Activated naive CD8-positive, alpha-beta T cell treated with anti-CD3 and anti-CD28 coated beads for 36 hours (primary cell): ENCODE measurements at places on chromosomes 1 and 21. TPM values are rescaled to one million over a fixed set of nuclear protein-coding genes. Genes with fewer than 3 reads are reported as not detected.
A peak's percentile ranks its signal among the peaks of the same experiment; 100 is the strongest.

The CXADR gene
- 0.92 TPM for total RNA-seq

The GREM2 gene
- not detected for total RNA-seq

The MX2 gene
- 31.3 TPM for total RNA-seq

The BNIPL gene
- total RNA-seq: 0.54 TPM

The SERINC2 gene
- total RNA-seq: 0.16 TPM

The SH2D5 gene
- 2.8 TPM for total RNA-seq

The LEFTY2 gene
- not detected for total RNA-seq

DNA sequence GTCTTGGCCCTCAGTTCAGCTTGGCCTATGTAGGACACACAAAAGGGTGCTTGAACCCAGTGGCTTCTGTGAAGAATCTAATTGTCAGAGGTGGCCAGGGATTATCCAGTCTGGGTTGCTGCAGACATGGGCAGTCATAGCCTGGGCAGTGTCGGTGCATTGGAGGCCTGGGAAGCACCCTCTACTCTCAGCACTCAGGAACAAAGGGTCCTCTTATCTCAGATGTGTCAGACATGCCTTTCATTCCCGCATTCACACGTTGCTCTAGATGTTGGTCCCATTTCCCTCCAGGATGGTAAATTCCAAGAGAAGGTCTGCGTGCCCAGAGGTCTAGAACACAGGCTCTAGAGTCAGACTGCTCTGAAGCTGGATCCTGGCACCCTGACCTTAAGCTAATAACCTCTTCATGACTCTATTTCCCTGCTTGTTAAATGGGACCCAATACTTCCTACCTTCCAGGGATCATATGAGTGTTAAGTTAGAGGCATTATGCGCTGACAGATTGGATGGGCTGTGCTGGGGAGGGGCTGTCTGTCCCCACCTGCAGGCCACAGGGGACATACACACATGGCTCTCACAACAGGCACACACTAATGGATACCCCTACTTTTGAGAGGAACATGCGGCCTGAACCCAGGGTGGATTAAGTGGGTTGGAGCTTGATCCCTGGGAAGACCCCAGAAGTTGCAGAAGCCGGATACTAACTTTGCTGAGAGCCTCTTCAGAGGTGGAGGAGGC, 16.5 kb upstream of the EDN2 start:
- no peak overlapping the region for H3K27ac ChIP-seq
- DNase-seq: no peak
- no peak overlapping the region for H3K4me3 ChIP-seq
- peaks cover 9% of the 10 kb centered on the region for H3K4me1 ChIP-seq
- peaks cover 10% of the 10 kb centered on the region for H3K27me3 ChIP-seq
- no peaks in the 10 kb centered on the region for H3K36me3 ChIP-seq

DNA sequence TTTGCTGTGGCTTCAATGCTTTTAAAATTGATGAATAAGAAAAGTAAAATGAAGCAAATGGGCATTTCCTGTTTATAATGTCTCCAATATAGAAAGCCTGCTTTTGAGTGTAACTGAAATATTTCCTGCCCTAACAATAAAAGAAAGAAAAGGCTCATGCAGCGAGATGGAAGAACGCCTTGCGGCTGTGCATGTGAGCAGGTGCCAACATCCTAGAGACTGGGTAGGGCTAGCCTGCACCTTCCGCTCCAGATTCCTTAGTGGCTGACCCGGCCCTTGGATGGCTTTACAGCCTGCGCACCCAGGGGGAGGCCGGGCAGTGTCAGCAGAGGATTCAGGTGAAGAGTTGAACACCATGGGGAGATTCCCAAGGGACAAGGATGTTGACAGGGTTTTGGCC, 21.8 kb downstream of the CNIH3 start:
- no peak for DNase-seq
- no peak overlapping the region for H3K4me3 ChIP-seq
- no peak overlapping the region for H3K27ac ChIP-seq
- H3K4me1 ChIP-seq: peaks cover 6% of the 10 kb centered on the region

- DNase-seq: no peak
- no peak overlapping the region for H3K4me3 ChIP-seq
- H3K4me1 ChIP-seq: no peaks in the 10 kb centered on the region
- H3K36me3 ChIP-seq: no peaks in the 10 kb centered on the region
- H3K27ac ChIP-seq: no peak overlapping the region
These were observed 84.9 kb downstream of the SLC16A1 start for GRCh38 chr1:112870887-112871646.

DNA sequence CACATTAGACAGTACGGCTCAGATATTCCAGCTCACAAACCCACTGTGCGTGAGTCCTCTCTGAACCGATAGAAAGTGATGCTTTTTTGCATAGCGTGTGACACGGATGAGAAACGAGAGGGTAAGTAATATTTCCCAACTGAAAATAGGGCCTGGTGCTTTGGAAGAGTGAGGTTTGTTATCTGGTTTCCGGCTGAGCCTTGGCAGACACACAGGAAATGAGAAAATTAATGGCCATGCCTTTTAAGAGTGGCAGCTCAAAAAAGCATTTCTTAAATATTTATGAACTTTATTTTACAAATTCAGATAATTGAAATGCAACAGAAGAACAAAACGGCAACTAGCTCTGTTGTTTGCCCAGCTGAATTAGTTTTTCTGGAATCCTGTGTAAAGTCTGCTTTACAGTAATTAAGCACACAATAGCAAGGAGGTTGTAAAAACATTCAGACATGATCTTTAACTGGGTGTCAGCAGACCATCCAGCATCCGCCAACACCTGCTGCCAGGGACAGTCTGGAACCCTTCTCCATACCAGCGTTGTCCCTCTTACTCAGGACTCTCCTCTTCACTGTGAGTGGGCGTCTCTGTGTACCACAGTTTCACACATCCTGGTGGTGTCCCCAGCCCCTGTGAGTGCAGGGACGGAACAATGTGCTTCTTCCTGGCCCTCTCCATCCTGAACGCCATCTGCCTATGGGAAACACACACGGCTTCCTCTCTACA, 155.4 kb downstream of the PGBD5 start:
- no peaks in the 10 kb centered on the region for H3K27me3 ChIP-seq
- peak overlapping the region; percentile 90 for H3K27ac ChIP-seq
- peak; percentile 39 for DNase-seq
- peak overlapping the region; percentile 55 for H3K4me3 ChIP-seq

- H3K4me1 ChIP-seq: peaks cover 10% of the 10 kb centered on the region
- peak overlapping the region; percentile 8 for H3K4me3 ChIP-seq
- H3K36me3 ChIP-seq: no peaks in the 10 kb centered on the region
- peaks cover 4% of the 10 kb centered on the region for H3K27me3 ChIP-seq
- H3K27ac ChIP-seq: peak overlapping the region; percentile 57
These were observed 18.0 kb downstream of the BMP8A start for GRCh38 chr1:39509360-39510009.

DNA sequence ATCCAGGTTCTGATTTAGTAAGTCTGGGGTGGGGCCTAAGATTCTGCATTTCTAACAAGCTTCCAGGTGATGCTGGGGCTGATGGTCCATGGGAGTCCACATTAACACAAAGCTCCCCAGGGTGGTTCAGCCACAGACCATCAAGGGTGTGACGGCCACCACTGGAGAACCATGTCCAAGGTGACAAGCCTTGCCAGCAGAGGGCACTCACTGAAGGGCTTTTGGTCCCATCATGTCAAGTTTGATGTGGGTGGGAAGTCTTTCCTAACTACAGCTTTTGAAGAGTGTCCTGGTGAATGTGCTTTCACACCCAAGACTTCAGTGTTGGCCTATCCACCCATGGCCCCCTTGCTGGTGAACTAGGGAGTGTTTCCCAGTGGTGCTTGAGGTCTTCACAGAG, 67.1 kb downstream of the UBE2T start:
- H3K36me3 ChIP-seq: no peaks in the 10 kb centered on the region
- DNase-seq: peak; percentile 35
- no peak overlapping the region for H3K4me3 ChIP-seq
- no peak overlapping the region for H3K27ac ChIP-seq
- H3K27me3 ChIP-seq: peaks cover 3% of the 10 kb centered on the region

- H3K4me1 ChIP-seq: no peaks in the 10 kb centered on the region
- H3K27me3 ChIP-seq: peaks cover 7% of the 10 kb centered on the region
- no peak for DNase-seq
- peaks cover 4% of the 10 kb centered on the region for H3K36me3 ChIP-seq
These were observed 68.3 kb upstream of the RC3H1 start for GRCh38 chr1:174090471-174090870.

- H3K27me3 ChIP-seq: no peaks in the 10 kb centered on the region
- no peaks in the 10 kb centered on the region for H3K4me1 ChIP-seq
- no peak overlapping the region for H3K27ac ChIP-seq
- H3K36me3 ChIP-seq: no peaks in the 10 kb centered on the region
- no peak for DNase-seq
- H3K4me3 ChIP-seq: no peak overlapping the region
These were observed 31.3 kb downstream of the VTCN1 start for GRCh38 chr1:117179471-117179870.

- H3K36me3 ChIP-seq: no peaks in the 10 kb centered on the region
- H3K4me3 ChIP-seq: no peak overlapping the region
- no peak for DNase-seq
- H3K27me3 ChIP-seq: no peaks in the 10 kb centered on the region
- no peak overlapping the region for H3K27ac ChIP-seq
- H3K4me1 ChIP-seq: no peaks in the 10 kb centered on the region
These were observed 31.0 kb upstream of the TGFBR3 start for GRCh38 chr1:91916811-91917460.

DNA sequence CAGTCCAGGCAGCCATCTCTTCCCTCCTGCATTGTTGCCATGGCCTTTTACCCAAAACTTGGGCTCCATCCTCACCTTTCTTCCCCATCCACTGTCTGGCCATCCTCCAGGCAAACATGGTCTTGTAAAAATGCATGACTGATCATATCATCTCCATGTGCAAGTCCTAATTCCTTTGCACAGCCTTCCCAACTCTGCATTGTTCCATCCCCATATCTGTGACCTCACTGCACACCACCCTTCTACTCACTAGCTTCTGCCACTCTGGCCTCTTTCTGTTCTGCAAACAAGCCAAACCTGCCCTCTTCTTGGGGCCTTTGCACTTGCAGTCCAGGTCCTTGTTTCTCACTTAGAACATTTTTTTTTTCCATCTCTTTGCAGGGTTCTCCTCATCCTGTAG, 230.1 kb upstream of the GJB5 start:
- no peaks in the 10 kb centered on the region for H3K4me1 ChIP-seq
- H3K36me3 ChIP-seq: no peaks in the 10 kb centered on the region
- no peak overlapping the region for H3K4me3 ChIP-seq
- H3K27ac ChIP-seq: no peak overlapping the region

- no peaks in the 10 kb centered on the region for H3K36me3 ChIP-seq
- no peak for DNase-seq
- H3K4me3 ChIP-seq: no peak overlapping the region
- H3K27me3 ChIP-seq: peaks cover 5% of the 10 kb centered on the region
- no peaks in the 10 kb centered on the region for H3K4me1 ChIP-seq
These were observed 368.5 kb downstream of the RPS6KC1 start for GRCh38 chr1:213419401-213420030.

DNA sequence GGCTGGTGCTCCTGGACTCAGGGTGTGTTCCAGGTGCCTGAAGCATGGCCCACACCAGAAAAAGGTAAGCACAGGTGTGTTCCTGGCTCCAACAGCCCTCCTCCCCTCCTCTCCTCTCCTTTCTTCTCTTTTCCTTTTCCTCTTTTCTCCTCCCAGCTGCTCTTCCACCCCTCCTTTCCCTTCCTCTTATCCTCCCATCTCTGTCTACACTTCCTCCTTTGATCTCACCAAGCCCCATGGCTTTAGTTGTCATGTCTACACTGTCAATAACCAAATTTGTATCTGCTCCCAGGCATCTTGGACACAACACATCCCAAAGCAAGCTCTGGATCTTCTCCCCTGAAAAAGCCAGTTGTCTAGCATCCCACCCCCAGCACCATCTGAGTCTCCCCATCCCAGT, 56.7 kb upstream of the LAPTM5 start:
- peaks cover 2% of the 10 kb centered on the region for H3K4me1 ChIP-seq
- no peaks in the 10 kb centered on the region for H3K36me3 ChIP-seq
- DNase-seq: no peak
- peaks cover 31% of the 10 kb centered on the region for H3K27me3 ChIP-seq
- H3K27ac ChIP-seq: no peak overlapping the region

DNA sequence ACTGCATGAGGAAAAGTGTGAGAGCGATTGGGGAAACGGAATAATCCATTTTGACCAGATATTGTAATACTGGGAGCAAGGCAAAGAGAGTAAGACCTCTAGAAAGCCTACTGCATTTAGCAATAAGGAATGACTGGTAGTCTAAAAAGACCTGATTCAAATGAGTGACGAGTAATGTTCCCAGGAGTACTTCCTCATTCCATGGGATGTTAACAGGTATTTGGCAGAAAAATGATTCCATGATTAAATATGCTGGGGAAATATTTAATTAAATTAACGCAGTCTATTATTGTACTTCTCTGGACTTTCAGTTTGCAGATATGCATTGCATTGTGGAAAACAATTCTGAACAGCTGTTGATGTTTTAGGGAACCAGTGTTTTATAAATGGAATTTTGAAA, 105.5 kb downstream of the RPE65 start:
- no peak for DNase-seq
- peaks cover 11% of the 10 kb centered on the region for H3K27me3 ChIP-seq
- no peaks in the 10 kb centered on the region for H3K4me1 ChIP-seq
- no peaks in the 10 kb centered on the region for H3K36me3 ChIP-seq
- no peak overlapping the region for H3K4me3 ChIP-seq
- H3K27ac ChIP-seq: no peak overlapping the region

DNA sequence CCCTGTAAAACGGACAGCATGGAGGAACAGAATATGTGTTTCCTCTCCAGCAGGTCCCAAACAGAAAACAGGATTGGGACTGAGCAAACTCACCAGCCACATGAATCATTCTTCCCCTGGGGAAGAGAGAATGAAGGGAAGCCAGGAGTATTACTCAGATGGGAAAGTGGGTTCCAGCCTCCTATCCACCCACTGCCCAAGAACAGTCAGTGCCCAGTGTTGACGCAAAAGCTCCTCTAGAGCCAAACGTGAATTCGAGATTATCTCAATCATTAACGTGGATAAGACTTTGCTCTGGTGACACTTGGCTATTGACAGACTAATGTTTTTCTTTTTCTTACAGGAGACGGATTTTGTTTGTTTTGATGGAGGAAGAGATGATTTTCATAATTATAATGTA, 9.3 kb downstream of the MIA3 start:
- DNase-seq: no peak
- H3K4me3 ChIP-seq: no peak overlapping the region
- peaks cover 15% of the 10 kb centered on the region for H3K36me3 ChIP-seq
- H3K27ac ChIP-seq: no peak overlapping the region

GRCh38 chr21:42479582-42479981, 16.4 kb downstream of the RSPH1 start:
- H3K4me3 ChIP-seq: no peak overlapping the region
- no peaks in the 10 kb centered on the region for H3K27me3 ChIP-seq
- no peak for DNase-seq
- H3K27ac ChIP-seq: no peak overlapping the region

DNA sequence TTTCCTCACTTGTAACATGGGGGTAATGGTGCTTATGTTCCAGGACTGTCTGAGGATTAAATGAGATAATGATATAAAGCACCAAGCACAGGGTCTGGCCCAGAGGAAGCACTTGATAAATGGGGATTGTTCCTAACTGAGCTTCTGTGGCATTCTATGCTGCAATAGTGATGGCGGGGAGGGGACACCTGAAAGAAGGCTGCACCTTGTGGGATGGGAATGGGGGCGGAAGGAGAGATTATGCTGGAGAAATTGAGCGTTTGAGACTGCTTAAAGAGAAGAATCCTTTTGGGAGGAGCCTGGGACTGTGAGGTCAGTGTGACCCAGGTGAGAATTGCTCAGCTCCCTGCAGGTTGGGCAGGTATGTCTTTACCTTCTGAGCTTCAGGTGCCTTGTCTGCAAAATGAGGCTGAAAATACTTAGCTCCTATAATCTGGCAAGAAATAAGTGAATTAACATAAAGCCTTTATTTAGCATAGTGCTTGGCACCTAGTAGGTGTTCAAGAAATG, 55.9 kb upstream of the CTPS1 start:
- H3K4me1 ChIP-seq: peaks cover 1% of the 10 kb centered on the region
- DNase-seq: no peak
- H3K36me3 ChIP-seq: no peaks in the 10 kb centered on the region
- peaks cover 5% of the 10 kb centered on the region for H3K27me3 ChIP-seq
